ENCODE measurements at places on chromosomes 11 and 22.

GRCh38 chr22:45991098-45991497 is 14.1 kb upstream of the WNT7B start:
- no peaks in the 10 kb centered on the region for H3K36me3 ChIP-seq
- peaks cover 35% of the 10 kb centered on the region for H3K4me1 ChIP-seq
- H3K27ac ChIP-seq, result no peak overlapping the region
- DNase-seq, result no peak

DNA sequence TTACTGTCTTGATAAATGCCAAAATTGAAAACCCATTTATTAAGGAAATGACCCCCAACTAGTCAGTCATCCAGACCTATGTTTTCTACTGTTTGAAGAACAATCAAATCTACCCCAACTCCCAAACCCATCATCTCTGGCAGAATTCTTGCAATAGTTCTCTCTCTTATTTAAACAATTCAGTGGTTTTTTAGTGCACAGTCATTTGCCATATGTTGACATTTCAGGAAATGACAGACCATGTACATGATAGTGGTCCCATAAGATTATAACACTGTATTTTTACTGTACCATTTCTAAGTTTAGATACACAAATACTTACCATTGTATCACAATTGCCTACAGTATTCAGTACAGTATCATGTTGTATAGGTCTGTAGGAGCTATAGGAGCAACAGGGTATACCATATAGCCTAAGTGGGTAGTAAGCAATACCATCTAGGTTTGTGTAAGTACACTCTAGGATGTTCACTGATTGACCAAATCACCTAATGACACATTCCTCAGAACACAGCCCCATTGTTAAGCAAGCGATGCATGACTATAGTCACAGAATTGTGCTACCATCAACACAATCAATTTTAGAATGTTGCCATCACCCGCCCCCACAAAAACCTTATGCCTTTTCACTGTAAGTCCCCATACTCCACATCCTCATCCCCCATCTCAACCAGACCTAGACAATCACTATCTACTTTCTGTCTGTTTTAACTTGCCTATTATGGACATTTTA is 41.8 kb downstream of the MMP20 start:
- no peaks in the 10 kb centered on the region for H3K36me3 ChIP-seq
- H3K27me3 ChIP-seq, result peaks cover 2% of the 10 kb centered on the region
- no peaks in the 10 kb centered on the region for H3K4me1 ChIP-seq
- DNase-seq, result no peak
- no peak overlapping the region for H3K4me3 ChIP-seq

- no peak for DNase-seq
- peaks cover 5% of the 10 kb centered on the region for H3K36me3 ChIP-seq
- H3K27ac ChIP-seq, result no peak overlapping the region
- H3K4me3 ChIP-seq, result no peak overlapping the region
Observed at GRCh38 chr11:35930466-35930865, 13.4 kb upstream of the LDLRAD3 start.

DNA sequence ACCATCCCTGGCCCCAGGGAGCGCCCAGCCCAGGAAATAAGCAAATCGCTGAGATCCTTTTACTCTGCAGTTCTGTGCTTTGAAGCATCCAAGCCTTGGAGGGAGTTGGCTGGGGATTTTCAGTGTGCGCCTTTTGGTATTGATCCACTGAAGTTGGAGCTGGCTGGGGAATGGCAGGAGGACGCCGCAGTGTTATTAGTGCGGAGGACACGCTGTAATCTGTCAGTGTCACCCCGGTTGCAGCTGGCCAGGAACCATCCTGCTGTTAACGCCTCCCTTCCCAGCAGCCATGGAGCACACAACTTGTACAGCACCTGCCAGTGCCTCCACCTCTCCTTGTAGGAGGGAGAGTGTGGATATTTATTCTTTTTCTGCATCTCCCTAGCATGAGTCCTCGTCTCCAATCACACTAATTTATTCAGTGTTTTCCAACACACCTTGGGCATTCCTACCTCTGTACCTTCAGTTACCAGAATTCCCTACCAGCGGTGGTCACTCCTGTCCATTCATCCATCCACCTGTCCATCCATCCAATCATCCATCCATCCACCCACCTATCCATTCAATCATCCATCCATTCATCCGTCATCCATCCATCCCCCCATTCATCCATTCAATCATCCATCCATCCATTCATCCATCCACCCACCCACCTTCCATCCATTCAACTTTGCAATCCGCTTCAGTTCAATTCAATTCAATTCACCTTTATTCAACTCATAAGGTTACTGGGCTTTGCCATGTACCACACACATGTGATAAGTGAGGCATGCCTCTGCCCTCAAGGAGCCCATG is 21.9 kb upstream of the EIF3D start:
- H3K27ac ChIP-seq, result no peak overlapping the region
- no peak for DNase-seq
- no peaks in the 10 kb centered on the region for H3K36me3 ChIP-seq
- H3K27me3 ChIP-seq, result peaks cover 30% of the 10 kb centered on the region
- H3K4me3 ChIP-seq, result no peak overlapping the region

DNA sequence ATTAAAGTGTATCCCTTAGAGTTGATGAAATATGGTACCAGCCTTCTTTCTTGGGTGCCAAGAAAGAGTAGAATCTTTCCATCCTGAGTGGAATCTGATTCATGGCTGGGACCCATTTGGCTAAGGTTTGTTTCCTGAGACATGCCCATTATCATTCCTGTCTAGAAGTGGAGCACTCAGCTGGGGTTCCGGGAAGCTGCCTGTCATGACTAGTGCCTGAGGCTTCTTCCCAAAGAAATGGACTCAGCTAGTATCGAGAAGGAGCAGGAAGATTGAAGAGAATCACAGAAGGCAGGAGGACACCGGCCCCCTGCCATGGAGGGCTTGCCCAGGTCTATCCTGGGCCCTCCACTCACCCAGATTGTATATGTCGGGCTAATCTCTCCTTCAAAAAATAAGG is 57.6 kb downstream of the KREMEN1 start:
- peaks cover 17% of the 10 kb centered on the region for H3K4me1 ChIP-seq
- peaks cover 6% of the 10 kb centered on the region for H3K27me3 ChIP-seq
- no peak for DNase-seq
- no peak overlapping the region for H3K4me3 ChIP-seq
- peaks cover 37% of the 10 kb centered on the region for H3K36me3 ChIP-seq

- H3K4me3 ChIP-seq, result no peak overlapping the region
- H3K27ac ChIP-seq, result no peak overlapping the region
- peaks cover 6% of the 10 kb centered on the region for H3K27me3 ChIP-seq
Observed at GRCh38 chr11:62468577-62468976, 49.7 kb downstream of the SCGB1A1 start.

GRCh38 chr11:89447845-89448244 is 43.3 kb downstream of the NOX4 start:
- H3K27me3 ChIP-seq, result no peaks in the 10 kb centered on the region
- H3K27ac ChIP-seq, result no peak overlapping the region
- no peak for DNase-seq
- H3K4me1 ChIP-seq, result no peaks in the 10 kb centered on the region
- H3K36me3 ChIP-seq, result peaks cover 23% of the 10 kb centered on the region
- no peak overlapping the region for H3K4me3 ChIP-seq

GRCh38 chr22:46119093-46119728 is 31.1 kb upstream of the PPARA start:
- DNase-seq, result no peak
- H3K4me3 ChIP-seq, result no peak overlapping the region
- H3K4me1 ChIP-seq, result no peaks in the 10 kb centered on the region
- no peaks in the 10 kb centered on the region for H3K36me3 ChIP-seq

GRCh38 chr11:12473381-12473780 is 96.0 kb downstream of the PARVA start:
- H3K4me3 ChIP-seq, result peak overlapping the region; percentile 2
- no peak overlapping the region for H3K27ac ChIP-seq
- H3K4me1 ChIP-seq, result peaks cover 38% of the 10 kb centered on the region
- H3K36me3 ChIP-seq, result peaks cover 36% of the 10 kb centered on the region

DNA sequence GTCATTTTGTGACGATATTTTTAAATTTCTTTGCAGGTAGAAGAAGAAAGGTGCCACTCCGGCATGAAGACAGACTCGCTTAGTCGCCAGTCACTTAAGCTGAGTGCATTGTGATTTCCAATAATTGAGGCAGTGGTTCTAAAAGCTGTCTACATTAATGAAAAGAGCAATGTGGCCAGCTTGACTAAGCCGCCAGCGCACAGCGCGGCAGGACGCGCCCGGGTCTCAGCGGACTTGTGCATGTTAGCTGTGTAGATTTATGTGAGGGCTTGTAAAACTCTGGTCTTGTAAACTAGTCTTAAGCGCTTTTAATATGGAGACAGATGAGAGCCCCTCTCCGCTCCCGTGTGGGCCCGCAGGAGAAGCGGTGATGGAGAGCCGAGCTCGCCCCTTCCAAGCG is 5.6 kb downstream of the DGCR8 start:
- H3K4me1 ChIP-seq, result peaks cover 50% of the 10 kb centered on the region
- H3K27ac ChIP-seq, result no peak overlapping the region
- DNase-seq, result no peak
- H3K36me3 ChIP-seq, result peaks cover 52% of the 10 kb centered on the region
- no peak overlapping the region for H3K4me3 ChIP-seq
- H3K27me3 ChIP-seq, result no peaks in the 10 kb centered on the region

DNA sequence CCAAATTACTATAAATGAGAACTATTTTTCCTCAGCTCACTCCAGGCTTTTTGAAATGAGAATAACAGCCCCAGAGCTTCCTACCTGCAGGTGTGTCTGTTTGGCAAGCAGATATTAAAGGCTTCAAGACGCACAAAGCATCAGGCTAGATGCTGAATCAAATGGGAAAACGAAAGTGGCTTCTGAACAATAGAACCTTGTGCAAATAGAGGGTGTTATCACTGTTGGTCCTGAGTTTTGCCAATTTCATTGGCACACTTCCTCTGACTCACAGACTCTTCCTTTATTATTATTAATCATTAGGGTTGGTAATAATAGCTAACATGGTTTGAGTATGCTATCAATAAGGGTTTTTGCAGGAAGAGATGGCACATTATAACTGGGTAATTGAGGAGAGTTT is 13.4 kb downstream of the SYT13 start:
- peaks cover 74% of the 10 kb centered on the region for H3K27me3 ChIP-seq
- H3K4me1 ChIP-seq, result no peaks in the 10 kb centered on the region
- no peak overlapping the region for H3K27ac ChIP-seq
- DNase-seq, result no peak

GRCh38 chr11:43035086-43035485 is 276.7 kb upstream of the API5 start:
- DNase-seq, result no peak
- no peak overlapping the region for H3K27ac ChIP-seq
- H3K27me3 ChIP-seq, result no peaks in the 10 kb centered on the region
- H3K36me3 ChIP-seq, result no peaks in the 10 kb centered on the region
- no peaks in the 10 kb centered on the region for H3K4me1 ChIP-seq
- H3K4me3 ChIP-seq, result no peak overlapping the region

DNA sequence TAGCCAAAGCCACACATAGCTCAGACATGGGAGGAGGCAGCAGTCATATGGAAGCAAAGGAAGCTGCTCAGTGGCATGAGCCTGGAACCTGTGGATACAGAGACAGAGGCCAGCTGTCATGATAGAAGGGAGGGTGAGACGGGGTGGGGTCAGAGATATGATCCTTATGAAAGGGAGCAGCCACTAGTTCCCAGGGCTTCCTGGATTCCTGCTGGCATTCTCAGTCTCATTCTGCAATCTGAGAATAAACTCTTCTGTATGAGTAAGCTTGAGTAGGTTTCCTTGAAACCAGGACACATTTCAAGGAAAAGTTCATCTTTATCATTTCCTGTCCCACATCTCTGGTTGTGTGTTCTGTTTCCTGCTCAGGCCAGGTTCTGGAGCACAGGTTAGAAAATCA is 220.2 kb upstream of the SNX19 start:
- no peak overlapping the region for H3K27ac ChIP-seq
- DNase-seq, result no peak
- peaks cover 7% of the 10 kb centered on the region for H3K27me3 ChIP-seq
- peaks cover 7% of the 10 kb centered on the region for H3K4me1 ChIP-seq

DNA sequence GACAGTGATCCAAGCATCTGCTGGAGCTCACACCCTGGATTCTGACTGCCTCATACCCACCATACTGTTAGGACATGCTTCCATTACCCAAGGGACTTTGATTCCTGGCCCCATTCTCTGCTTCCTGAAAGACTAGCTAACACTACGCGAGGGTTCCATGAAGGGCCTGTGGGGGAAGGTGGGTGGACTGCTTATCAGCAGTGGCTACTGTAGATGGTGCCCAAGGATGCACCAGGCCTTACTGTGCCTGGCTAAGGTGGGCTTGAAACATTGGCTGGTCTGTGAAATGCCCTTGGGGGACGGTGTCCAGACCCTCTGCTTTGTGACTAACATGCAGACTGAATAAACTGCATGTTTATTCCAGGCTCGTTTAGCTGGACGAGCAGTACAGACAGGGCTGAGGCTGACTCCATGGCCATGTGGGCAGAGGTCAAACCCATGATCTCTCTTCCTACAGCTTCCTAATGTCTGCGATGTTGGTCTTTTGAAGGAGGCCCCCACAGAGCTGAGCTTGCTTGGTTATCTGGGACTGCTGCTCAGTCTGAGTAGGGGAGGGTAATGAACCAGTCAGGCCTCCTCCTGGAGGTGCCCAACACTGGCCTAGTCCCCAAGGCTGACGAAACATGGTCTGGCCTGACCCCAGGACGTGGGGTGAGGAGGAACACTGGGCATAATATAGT is 48.3 kb upstream of the PHOX2A start:
- H3K4me1 ChIP-seq, result no peaks in the 10 kb centered on the region
- H3K27ac ChIP-seq, result peak overlapping the region; percentile 22
- peaks cover 16% of the 10 kb centered on the region for H3K36me3 ChIP-seq
- peaks cover 3% of the 10 kb centered on the region for H3K27me3 ChIP-seq
- no peak for DNase-seq

DNA sequence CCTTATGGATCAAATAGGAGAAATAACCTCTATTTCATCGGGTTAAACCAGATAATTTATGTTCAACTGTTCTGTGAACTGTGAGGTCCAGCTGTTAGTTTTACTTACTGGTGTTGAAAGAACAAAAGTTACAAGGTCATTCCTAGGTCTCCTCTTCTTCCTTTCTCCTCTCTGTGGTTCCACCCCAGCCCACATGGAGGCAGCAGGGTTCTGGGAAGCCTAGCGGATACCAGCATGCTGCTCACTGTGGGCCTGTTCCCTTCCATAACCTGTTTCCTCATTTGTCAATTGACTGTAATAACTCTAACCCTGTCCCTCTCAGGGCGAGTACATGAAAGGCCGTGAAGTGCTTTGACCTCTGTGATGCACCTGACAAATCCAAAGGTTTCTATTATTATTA is 27.8 kb downstream of the RELT start:
- H3K27ac ChIP-seq, result no peak overlapping the region
- no peak overlapping the region for H3K4me3 ChIP-seq
- no peaks in the 10 kb centered on the region for H3K27me3 ChIP-seq
- H3K36me3 ChIP-seq, result peaks cover 29% of the 10 kb centered on the region

- peaks cover 4% of the 10 kb centered on the region for H3K27me3 ChIP-seq
- H3K36me3 ChIP-seq, result peaks cover 10% of the 10 kb centered on the region
- no peak overlapping the region for H3K4me3 ChIP-seq
- no peak for DNase-seq
- H3K27ac ChIP-seq, result peak overlapping the region; percentile 72
Observed at GRCh38 chr22:17191163-17191784, 28.0 kb downstream of the ADA2 start.

Data from nephron progenitor cell (in vitro differentiated cells).